ENCODE measurements at places on chromosomes 5 and 9.

DNA sequence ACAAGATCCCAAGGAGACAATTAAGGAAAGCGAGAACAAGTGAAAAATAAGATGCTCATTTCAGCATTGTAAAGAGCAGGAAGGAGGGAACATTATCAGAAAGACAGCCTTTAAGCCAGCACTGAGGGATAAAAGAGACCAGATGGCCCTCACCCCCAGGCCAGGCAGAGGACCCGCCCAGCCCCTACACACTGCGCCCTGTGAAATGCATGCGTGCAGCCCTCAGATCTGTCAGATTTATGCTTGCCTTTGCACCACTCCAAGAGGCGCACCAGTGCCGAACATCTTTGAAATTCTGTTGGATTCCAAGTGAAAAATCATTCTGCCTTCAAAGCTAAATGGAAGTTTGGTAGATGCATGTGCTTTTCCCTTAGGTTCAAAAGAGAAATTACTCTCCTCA is 378.0 kb downstream of the MLLT3 start:
- DNase-seq = no peak

- no peak for DNase-seq
Observed at GRCh38 chr5:6961837-6962635, 248.8 kb downstream of the TENT4A start.

DNA sequence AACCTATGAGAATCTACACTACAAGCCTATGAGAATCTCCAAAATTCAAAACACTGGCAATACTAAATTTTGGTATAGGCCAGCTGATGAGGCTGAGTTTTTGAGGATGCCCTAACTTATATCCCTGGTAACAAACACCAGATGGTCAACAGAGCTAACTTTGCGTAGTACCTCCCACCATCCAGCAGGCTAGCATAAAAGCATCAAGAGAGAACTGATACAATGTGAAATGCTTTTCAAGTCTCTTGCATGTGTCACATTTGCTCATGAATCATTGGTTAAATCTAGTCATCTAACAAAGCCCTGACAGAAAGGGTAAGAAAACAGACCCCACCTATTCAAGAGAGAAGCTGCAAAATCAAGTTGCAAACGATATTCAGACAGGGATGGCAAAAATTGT is 1609.7 kb upstream of the CDH9 start:
- no peak for DNase-seq

- DNase-seq = peak; percentile 66
Observed at GRCh38 chr9:100669968-100670367, 92.1 kb downstream of the CAVIN4 start.

- peak; percentile 21 for DNase-seq
Observed at GRCh38 chr5:35924950-35925722, 13.3 kb downstream of the CAPSL start.

GRCh38 chr5:68454766-68455165 is 239.2 kb downstream of the PIK3R1 start:
- no peak for DNase-seq

- peak; percentile 24 for DNase-seq
Observed at GRCh38 chr9:37284636-37285035, 137.9 kb upstream of the GRHPR start.

DNA sequence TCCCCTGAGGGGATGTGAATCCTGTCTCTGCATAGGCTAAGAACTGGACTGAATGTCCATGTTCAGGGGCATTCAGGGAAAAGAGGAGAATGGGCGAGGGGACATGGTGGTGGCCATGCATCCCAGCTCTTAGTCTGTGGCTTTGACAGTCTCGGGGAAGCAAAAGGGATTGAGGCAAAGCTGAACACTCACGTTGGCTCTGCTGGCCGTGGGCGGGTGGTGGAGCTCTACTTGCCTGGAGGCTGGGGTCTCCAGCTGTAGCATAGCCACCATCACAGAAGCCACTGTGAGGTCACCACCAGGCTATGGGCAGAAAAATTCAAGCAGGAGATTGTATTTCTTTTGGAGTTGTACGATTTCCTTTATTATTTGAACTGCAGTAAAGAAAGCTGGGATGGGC is 4.1 kb downstream of the GARIN3 start:
- no peak for DNase-seq

DNA sequence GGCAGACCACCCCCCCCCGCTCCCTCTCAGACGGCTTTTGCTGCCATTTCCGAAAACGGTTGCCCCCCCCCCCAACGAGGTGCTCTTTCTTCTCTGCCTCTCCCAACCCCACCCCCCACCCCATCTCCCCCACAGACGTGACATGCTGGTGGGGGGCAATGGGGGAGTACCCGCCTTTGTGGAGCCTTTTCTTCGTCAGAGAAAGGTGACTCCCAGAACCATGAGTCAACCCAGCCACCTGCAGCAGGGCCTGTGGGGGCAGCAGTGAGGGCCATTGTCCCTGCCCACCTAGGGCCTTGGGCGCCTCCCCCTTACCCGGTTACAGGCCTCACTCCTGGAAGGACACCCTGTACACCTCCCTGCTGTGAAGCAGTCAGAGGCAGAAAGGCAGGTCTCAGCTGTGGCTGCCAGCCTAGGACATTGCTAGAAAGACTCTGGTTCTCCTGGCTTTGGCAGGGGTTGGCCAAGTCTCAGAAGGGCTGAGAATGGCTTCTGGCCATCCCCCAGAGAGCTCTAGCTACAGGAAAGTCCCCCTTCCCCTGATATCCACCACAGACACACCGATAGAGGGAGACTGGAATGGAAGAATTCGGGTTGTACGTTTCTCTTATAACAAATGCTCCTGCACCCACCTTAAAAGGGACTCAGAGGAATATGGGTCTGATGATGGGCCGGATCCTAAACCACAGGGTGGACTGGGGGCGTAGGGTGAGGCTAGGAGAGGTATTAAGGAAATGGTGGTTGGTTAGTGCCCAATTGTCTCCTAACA is 2.2 kb downstream of the DNAJB5 start:
- DNase-seq = peak; percentile 18

- no peak for DNase-seq
Observed at GRCh38 chr9:35028341-35028740, 38.8 kb downstream of the DNAJB5 start.

DNA sequence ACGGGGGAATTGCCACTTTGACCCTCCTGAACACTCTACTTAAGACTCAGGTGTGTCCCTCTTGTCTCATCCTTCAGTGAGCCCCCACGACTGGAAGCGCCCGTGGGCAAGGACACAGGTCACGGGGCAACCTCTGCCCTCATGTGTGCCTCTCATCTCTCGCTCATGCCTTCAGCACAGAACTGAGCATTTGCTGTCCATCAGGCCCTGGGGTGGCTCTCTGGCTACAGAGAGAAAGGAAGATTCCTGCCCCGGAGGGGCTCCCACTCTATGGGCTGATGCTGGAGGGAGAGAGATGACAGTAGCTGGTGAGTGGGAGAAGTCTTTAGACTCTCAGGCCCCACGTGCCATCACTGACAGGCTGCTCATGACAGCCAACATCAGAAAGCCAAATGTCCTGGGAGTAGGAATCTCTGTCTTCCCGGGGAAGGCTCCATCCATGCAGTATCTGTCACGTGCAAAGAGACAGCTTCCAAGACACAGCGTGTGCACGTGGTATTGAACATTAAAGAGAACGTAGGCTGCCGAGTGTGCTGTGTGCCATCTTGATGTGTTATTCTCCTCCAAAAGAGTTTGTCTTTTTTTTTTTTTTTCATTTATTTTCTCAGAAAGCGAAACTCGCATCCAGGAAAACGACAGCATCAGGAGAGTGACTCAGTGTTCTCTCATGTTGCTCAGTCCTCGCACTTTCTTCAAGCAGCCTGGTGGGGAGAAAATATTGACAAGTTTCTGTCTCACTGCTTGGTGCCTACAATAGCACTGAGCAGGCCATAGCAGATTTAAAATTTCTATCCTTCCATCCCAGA is 190.5 kb downstream of the GAS1 start:
- DNase-seq = no peak

DNA sequence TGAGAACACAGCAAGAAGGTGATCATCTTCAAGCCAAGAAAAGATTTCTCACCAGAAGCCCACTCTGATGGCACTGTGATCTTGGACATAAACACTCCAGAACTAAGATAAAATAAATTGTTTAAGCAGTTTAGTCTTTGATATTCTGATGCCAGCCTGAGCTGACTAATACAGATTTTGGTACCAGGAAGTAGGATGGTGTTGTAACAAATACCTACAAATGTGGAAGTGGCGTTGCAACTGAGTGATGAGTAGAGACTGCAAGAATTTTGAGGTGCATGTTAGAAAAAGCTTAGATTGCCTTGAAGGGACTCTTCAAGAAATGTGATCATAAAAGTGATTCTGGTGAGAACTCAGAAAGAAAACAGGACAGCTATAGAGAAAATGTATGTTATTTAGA is 592.4 kb upstream of the DAB2 start:
- DNase-seq = no peak

All from NCI-H526 (cell line).